Left cardiac atrium (tissue), 4 donors: ENCODE measurements at places on chromosomes 7 and 10.
A peak's percentile ranks its signal among the peaks of the same experiment; 100 is the strongest.

GRCh38 chr7:93148144-93148543 is at the start of gene SAMD9L:
SAMD9L (minus strand) TSS chr7:93148385; CDS start chr7:93135971, 12,414 bp downstream.
- DNase-seq = no peak

GRCh38 chr10:2908851-2909630 is 158.3 kb upstream of the PFKP start:
- DNase-seq = no peak

GRCh38 chr10:97135464-97135863 is 50.3 kb downstream of the SLIT1 start:
- no peak for DNase-seq

DNA sequence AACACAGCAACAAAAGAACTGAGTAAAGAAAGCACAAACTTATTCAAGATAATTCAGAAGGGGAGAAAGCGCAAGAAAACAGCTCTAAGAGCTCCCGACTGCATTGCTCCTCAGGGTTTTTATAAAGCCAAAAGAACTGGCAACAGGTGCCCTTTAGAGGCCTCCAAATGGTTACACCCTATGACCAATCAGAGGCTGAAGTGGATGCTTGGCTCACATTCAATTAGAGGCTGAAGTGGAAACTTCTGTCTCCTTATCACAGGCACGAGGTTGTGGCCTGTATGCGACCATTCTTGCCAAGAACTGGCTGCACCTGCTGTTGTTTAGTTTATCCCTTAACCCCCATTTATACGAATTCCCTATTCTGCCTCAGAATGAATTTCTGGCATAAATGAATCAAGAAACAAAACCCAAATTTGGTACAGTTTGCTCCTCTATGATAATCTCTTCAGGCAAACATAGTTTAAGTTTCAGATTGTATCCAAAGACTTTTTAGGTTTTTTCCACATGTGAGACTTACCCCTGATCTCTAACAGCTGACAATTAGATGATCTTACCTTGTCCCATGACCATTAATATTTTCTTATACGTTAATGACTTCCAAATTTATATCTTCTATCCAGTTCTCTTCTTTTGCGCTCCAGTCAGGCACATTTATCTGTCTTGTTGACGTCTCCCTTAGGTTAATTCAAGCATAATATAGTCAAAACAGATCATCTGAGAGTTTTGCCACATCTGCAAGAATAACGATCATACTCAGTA is 504.8 kb downstream of the NXPH1 start:
- no peak for DNase-seq

GRCh38 chr7:2175514-2175913 is 57.2 kb downstream of the MAD1L1 start:
- peak; percentile 60 for DNase-seq

DNA sequence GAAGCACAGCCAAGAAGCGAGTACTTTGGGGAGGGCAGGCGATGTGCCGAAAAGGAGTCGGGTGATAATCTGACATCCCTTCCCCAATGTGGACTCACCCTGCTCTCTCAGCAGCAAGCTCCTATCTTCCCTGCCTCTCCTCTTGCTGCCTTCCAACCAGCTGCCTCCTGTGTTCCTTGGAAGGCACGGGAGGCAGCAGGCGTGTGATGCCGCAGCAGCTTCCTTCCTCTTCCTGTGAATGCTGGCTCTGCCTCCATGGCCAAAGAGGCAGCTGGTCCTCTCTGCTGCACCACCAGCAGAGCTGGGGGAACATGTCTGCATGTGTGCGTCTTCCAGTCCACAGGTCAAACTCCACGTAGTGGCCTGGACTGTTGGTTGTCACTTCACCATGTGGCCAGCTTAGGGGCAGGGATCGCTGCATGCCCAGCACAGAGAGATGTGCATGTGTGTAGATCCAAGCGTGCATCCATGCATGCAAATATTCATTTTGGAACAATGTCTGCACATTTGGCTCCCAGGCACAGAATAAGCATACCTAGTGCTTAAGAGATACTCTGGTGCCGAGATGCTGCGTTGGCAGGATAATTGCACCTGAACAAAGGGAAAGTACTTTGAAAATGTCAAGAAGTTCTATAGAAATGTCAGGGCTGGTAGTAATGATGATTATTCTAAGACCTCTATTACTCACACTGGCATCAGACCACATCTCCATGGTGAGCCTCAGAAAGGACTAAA is 499.8 kb downstream of the PLXNA4 start:
- no peak for DNase-seq

- no peak for DNase-seq
These were observed 105.8 kb downstream of the BMPER start for GRCh38 chr7:34011017-34011695.

DNA sequence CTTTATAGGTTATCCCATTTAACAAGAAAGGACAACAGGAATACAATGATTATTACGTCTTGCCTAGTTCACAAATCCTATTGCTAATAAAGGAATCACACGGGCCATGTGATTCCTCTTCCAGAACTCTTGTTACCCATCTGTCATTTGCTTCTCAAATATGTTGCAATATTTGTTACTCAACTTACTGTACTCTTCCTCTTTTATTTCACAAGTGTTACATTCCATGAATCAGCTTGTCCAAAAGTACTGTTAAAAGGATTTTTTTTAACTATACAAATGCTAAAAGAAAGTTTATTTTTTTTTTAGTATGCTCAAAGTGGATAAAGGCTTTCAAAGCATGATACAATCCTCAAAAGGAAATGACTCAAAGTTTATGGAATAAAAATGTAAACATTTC is 3.9 kb upstream of the CD36 start:
- no peak for DNase-seq

DNA sequence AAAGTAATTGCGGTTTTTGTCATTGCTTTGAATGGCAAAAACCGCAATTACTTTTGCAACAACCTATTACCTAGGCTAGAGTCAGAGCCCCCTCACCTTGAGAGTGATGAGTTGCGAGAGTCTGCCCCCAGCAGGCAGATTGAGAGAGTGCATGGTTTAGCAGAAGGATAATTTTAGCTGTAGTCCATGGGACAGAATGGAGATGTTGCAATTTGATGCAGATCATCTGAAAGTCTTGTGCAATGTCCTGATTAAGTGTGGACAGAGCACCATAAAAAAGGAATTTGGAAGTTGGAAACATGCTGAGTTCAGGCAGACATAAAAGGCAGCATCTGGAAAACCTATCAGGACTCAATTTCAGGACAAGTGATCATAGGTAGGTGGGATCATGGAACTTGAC is 48.7 kb downstream of the GPR141 start:
- DNase-seq = no peak

- no peak for DNase-seq
These were observed 563.7 kb downstream of the GRM8 start for GRCh38 chr7:126689037-126689436.

DNA sequence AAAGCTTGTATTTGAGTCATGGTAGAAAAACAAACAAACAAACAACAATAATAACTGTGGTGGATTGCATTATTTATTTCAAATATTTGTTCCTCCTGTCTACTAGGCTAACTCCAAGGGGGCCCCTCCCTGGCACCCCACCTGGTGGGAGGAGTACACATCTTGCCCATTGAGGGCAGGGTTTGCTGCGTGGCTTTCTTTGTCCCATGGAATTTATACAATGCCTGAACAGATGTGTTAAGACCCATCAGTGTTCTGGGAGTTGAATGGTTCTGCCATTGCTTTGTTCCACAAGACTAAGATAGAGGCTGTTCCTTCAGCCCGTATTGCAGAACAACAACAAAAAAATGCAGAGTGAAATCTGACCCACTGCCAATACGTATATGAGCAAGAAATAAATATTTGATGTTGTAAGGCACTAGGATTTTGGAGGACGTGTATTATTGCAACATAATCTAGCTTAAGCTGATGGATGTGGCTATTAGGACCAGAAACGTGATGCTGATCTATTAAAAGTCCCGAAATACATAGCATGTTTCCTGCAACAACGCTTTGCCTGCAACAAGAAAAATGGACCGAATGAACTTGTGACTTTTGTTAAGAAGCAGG is 119.1 kb upstream of the JCAD start:
- DNase-seq = no peak

DNA sequence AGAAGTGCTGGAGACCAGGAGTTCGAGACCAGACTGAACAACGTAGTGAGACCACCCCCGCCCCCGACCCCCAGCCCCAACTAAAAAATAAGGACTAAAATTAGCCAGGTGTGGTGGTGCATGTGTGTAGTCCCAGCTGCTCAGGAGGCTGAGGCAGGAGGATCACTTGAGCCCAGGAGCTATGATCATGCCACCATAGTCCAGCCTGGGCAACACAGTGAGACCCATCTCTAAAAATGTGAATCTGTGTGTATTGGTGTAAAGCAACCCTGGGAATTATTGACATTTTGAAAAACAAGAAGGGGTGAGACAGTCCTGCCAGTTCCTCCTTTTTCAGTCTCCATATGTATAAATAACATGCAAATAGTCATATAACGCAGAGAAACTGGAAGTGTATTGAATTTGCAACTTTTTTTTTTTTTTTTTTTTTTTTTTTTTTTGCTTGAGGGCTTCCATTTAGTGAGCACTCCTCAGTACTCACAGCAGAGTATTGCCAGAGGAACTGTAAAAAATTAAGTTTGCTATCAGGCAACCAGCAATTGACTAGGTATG is 3.4 kb upstream of the ITGB1 start:
- no peak for DNase-seq

GRCh38 chr7:157032128-157032527 is 21.7 kb upstream of the MNX1 start:
- DNase-seq = no peak

DNA sequence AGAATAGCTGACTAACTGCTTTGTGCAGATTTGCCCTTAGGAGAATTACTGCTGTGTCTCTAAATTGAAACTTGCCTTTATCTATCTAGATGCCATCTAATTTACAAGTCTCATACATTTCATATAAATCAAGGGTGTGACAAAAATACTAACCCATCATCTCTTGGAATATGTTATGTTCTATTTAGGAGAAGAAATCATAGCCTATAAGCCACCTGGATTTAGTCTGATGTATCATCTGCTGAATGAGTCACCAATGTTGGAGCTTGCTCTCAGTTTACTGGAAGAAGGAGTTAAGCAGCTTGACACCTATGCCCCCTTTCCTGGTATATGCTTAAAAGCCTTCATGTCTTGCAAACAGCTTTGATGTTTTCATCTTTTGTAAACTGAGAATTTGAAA is 43.5 kb downstream of the NUP205 start:
- DNase-seq = no peak

DNA sequence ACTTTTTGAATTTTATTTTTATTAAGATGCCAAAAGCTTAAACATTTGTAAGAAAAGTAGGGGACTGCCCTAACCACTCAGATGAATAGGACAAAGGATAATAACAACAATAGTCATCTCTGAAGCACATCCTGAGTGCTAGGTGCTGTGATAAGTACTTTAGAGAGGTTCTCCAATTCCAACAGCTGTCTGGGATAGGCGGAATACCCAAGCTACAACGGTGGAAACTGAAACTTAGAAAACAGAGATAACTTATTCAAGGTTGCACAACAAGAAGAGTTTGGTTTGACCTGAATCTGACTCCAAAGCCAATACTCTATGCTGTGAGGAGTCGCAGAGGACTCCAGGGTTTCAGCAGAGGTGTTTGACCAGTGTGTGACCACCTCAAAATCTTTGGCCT is 2.0 kb downstream of the RTKN2 start:
- no peak for DNase-seq
